Naive thymus-derived CD4-positive, alpha-beta T cell (primary cell): ENCODE measurements at places on chromosomes 6 and 20. TPM values are rescaled to one million over a fixed set of nuclear protein-coding genes. Genes with fewer than 3 reads are reported as not detected.

Gene TBXT
- total RNA-seq, result not detected

Gene DEFB118
- not detected for total RNA-seq

Gene RNF217
- total RNA-seq, result 1.1 and 1.5 TPM in 2 replicates

Gene MYT1
- not detected for total RNA-seq

Gene APOM
- total RNA-seq, result 3.6 TPM

Gene CST1
- not detected for total RNA-seq

Gene DPPA5
- not detected for total RNA-seq

Gene TFAP2B
- total RNA-seq, result not detected

Gene SLC22A23
- total RNA-seq, result 20.0 TPM

Gene SLC22A2
- not detected in 2 replicates for total RNA-seq
